Stimulated activated CD4-positive, alpha-beta T cell treated with anti-CD3 and anti-CD28 coated beads, Interleukin-12 subunit alpha, Interleukin-12 subunit beta, amount 100 ng/mL, for 4 hours (primary cell): ENCODE measurements at places on chromosomes 7 and 10.
A peak's percentile ranks its signal among the peaks of the same experiment; 100 is the strongest.

- no peak for DNase-seq
Observed at GRCh38 chr7:95433952-95434556, 774 bp downstream of the PON2 start.

DNA sequence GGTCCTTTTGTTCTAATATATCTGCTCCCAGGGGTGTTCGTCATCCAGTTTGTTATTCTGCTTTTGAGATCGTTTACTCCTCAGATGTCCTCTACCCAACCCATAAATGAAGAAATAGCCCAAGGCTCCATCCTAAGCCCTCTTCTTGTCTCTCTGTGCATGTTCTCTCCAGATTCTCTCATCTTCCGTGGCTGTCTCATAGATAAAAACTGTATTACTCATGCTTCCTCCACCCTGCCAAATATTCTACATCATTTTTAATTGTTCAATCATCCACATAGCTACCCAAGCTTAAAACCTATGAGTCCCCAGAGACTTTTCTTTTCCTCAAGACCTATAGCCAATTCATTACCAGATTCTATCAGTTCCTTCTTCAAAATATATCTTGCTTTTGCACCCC lies 44.9 kb downstream of the CAV1 start:
- no peak for DNase-seq

DNA sequence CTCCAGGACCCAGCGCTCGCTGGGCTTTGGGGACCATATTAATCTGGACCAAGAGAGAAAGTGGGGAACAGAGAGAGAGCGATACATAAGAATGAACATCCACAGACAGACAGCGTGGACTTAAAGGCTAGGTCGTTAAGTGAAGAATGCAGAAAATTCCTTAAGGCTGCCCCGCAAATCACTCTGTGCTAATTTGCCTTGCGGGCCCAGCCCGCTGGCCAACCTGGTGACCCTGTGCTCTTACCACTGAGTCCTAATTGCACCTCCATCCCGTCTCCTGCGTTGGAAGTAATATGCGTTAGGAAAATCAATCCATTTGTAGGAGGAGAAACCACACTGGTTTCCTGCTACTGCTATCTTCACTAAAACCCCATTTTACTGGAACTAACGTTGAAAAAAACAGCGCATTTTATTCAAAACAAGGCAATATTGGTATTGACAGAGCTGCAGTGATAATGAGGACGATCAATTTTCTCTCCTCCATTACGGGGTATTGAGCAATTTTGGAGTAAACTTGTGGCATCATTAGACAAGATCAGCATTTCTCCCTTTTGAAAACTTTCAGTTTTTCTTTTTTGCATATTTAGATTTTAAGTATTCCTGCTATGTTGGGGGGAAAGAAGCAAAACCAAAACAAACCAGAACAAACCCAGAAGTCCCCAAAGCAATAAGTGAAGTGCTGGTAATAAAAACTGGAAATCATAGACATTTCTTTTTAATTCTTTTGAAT lies 85.2 kb downstream of the WDFY4 start:
- no peak for DNase-seq

DNA sequence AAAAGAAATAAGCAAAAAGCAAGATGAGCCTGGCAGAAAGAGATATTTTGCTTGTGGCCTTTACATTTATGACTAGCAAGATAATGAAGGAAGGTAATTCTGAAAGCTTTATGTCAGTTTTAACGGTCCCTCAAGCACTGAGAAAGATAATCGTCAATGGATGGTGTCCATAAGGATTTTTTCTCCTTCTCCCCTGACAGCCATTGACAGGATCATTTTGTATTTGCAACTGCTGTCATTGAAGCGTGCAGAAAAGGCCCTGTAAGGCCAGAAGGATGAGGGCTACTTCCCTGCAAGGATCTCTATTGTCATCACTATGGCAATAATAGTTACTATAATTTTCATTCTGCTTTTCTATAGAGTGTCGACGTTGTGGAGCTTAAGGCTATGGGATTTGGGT lies 994 bp upstream of the LRGUK start:
- no peak for DNase-seq

DNA sequence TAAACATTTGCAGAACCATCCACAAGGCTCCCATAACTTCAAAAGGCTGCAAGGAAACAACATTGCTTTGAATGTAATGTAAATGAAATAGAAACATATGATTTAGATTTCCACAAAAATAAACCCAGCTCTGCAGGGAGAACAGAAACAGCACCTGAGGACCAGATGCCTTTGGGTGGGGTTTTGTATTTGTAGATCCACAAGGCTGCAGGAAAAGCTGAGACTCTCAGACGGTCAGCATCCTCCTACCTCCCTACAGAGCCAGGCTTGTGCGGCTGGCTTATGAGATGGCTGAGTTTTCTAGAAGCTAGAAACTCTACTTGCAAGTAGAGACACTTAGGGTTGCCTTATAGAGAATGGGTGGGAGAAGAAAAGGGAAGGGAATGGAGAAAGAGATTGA lies 49.8 kb downstream of the FAM107B start:
- no peak for DNase-seq

- DNase-seq, result no peak
Observed at GRCh38 chr7:45185028-45185863, 27.7 kb downstream of the RAMP3 start.

GRCh38 chr7:38452681-38453108 lies 178.5 kb downstream of the AMPH start:
- no peak for DNase-seq

- DNase-seq, result no peak
Observed at GRCh38 chr10:76779796-76780301, 857.8 kb downstream of the KCNMA1 start.

- DNase-seq, result no peak
Observed at GRCh38 chr10:22810643-22811465, 96.5 kb upstream of the PIP4K2A start.

DNA sequence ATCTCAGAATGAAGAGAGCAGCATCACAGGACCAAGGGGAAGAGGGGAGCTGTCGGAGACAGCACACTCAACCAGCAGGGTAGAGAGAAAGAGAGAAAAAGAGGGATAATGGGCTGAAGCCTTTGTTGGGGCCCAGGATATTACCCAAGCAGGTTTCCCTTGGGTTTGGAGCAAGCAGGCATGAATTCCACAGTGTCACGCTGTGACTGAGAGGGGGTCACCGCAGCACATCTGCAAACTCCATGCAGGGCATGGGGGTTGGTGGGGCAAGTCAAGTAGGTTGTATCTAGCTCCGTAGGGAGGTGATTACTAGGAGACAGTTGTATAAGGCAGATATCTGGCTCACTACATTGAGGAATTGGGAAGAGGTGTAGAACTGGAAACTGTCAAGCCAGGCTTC lies 42.2 kb upstream of the SEMA3E start:
- no peak for DNase-seq

DNA sequence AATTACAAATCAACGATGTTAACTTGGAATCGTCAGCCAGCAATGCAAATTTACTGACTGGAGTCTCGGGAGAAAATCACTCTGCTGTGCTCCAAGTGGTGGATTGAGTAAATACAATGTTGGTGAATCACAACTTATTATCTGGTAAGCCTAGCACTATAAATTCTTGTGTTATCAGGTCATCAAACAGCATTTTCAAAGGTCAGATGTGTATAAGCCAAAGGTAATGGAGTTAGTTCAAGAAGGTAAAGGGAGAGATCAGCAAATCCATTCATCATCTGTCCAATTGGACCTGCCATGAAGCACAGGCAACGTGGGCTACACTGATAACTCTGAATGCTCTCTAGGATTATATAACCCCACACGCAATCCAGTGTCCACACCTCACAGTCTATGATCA lies 13.9 kb downstream of the CUBN start:
- no peak for DNase-seq

GRCh38 chr7:152128741-152129461 lies 103.4 kb downstream of the GALNT11 start:
- DNase-seq, result no peak

DNA sequence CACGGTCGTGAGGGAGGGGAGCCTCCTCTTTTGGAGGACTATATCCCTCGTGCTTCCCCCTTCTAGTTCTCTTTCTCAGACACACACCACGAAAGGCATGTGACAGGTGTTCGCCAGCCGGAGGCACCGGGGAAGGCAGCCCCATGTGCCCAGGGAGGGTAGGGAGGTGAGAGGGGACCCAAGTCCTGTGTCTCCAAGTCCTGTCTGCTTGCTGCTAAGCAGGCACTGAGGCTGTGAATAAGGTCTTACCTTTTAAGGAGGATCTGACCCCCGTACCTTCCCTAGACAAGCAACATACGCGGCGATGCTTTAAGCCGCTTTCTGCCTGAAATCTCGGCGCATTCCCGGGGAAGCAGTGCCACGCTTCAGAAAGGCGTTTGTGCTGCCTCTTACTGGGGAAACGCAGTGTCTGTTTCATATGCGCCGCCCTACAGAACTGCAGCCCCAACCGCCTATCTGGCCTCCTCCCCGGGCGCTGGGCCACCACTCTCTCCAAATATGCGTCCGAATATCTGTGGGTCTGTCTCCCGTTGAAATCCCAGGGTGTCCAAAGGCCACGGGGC lies 770 bp downstream of the PLXNA4 start:
- no peak for DNase-seq

GRCh38 chr7:51376420-51377092 lies 59.9 kb upstream of the COBL start:
- no peak for DNase-seq

DNA sequence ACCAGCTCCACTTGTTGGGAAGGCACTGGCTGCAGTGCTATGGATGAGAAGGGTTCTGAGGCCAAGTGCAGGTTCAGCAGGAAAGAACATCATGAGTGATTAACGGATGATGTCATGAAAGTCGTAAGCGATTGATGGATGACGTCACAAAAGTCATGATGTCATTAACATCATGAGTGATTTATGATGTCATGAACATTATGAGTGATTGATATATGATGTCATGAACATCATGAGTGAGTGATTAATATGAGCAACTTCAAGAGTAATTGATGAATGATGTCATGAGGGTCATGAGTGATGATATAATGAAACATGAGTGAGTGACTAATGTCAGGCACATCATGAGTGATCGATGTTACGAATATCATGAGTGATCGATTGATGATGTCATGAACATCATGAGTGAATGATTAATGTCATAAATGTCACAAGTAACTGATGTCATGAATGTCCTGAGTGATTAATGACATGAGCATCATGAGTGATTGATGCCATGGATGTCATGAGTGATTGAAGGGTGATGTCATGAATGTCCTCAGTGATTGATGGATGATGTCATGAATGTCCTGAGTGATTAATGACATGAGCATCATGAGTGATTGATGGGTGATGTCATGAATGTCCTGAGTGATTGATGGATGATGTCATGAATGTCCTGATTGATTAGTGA lies 185.6 kb downstream of the PAXIP1 start:
- no peak for DNase-seq

DNA sequence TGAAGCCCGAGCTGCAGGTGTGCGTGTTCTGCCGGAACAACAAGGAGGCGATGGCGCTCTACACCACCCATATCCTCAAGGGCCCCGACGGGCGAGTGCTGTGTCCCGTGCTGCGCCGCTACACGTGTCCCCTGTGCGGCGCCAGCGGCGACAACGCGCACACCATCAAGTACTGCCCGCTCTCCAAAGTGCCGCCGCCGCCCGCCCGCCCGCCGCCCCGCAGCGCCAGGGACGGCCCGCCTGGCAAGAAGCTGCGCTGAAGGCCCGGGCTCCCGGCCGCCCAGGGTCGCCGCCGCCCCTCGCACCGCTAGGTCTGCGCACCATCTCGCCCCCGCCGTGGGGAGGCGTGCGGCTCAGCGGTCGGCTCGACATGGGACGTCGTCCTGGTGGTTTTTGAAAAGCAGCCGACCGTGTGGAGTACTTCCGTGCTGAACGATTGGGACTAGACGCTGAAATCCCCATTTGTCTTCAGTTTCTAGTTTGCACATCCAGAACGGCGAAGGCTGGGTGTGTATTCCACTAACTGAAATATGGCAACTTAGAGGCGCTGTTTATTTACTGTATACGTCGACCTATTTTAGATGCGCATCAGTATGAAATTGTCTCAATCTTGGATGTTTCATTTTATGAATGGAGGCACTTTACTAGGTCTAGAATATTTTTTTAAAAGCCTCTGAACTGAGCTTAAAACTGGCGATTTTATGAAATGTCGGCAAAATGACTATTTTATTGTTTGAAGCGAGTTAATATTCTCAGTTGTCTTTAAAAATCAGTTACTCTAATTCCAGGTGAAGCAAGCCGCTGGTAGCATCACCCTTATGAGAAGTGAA lies 1.1 kb downstream of the NANOS1 start:
- DNase-seq, result peak; percentile 42

GRCh38 chr7:107966711-107967110 lies 36.2 kb downstream of the LAMB1 start:
- no peak for DNase-seq

- no peak for DNase-seq
Observed at GRCh38 chr7:115708013-115708341, 322.6 kb downstream of the TFEC start.

GRCh38 chr10:14507781-14508180 lies 177.1 kb upstream of the FRMD4A start:
- DNase-seq, result no peak

DNA sequence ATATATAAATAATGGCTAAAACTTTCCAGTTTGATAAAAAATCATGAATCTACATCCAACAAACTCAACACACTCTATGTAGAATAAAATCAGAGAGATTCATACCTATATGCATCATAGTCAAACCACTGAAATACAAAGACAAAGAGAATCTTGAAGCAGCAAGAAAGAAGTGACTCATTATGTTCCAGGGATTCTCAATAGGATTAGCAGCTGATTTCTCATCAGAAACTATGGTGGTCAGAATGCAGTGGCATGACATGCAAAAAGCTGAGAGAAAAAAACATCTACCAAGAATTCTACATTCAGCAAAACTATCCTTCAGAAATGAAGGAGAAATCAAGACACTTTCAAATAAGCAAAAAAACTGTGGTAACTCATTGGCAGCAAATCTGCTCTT lies 187.4 kb downstream of the RNLS start:
- no peak for DNase-seq

DNA sequence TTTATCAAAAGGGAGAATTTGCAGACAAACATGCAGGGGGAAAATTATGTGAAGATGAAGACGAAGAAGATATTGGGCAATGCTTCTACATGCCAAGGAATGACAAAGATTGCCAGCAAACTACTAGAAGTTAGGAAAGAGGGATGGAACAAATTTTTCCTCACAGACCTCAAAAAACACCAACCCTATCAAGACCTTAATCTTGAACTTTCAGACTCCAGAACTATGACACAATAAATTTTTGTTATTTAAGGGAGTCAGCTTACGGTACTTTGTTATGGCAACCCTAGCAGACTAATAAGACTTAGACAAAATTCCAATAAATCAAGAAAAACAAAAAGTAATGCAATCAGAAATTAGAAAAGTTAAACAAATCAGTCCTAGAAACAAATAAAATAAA lies 280.0 kb upstream of the GNAI1 start:
- DNase-seq, result no peak

GRCh38 chr10:133009218-133009950 lies 67.0 kb upstream of the CFAP46 start:
- no peak for DNase-seq

- DNase-seq, result no peak
Observed at GRCh38 chr7:2296832-2297231, 17.4 kb downstream of the SNX8 start.

DNA sequence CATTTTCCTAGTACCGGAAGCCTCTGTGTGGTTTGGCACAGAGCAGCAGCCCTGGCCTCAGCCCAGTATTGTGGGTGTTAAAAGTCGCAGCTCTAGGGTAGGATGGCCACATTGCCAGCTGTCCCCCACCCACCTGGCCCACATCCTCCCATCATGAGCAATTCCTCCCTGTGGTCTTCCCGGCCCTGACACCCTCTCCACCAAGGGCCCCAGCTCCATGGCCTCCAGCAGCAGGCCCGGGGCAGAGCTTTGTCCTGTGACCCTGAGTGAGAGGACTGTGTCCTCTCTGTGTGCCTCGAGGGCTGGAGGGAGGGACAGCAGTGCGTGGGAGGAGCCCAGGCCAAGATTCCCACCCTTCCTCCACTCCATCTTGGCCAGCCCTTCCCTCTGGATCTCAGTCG lies 93.7 kb downstream of the MYL10 start:
- no peak for DNase-seq
